A549 treated with CpdA at 1 μM for 4 hours (cell line): ENCODE measurements at places on chromosomes 11 and 22. TPM values are rescaled to one million over a fixed set of nuclear protein-coding genes. Genes with fewer than 3 reads are reported as not detected.

MIOX gene
- 0.05 TPM in 1 of 5 replicates, not detected in the others for total RNA-seq

YPEL1 gene
- 0.09 to 0.67 TPM (median 0.22 TPM) in 5 replicates for total RNA-seq

GRM5 gene
- total RNA-seq, result 0.03 TPM in 1 of 5 replicates, not detected in the others

MN1 gene
- total RNA-seq, result 2.8 to 4.9 TPM (median 3.4 TPM) in 5 replicates

IGHMBP2 gene
- total RNA-seq, result 13.4 to 16.0 TPM (median 14.6 TPM) in 5 replicates

RFPL3 gene
- total RNA-seq, result not detected in 5 replicates

SCYL1 gene
- 49.8 to 64.2 TPM (median 61.8 TPM) in 5 replicates for total RNA-seq

IFITM5 gene
- 0.08 TPM in 1 of 5 replicates, not detected in the others for total RNA-seq

TRIM29 gene
- 5.2 to 7.1 TPM (median 6.2 TPM) in 5 replicates for total RNA-seq

CD3E gene
- not detected in 5 replicates for total RNA-seq

DEFB131B gene
- total RNA-seq, result not detected in 5 replicates

B3GAT3 gene
- total RNA-seq, result 43.0 to 56.7 TPM (median 55.6 TPM) in 5 replicates

CDC45 gene
- 24.1 to 27.9 TPM (median 24.8 TPM) in 5 replicates for total RNA-seq

PCF11 gene
- 24.3 to 31.0 TPM (median 25.5 TPM) in 5 replicates for total RNA-seq

ARHGAP8 gene
- 1.3 to 2.6 TPM (median 1.8 TPM) in 5 replicates for total RNA-seq

C11orf52 gene
- total RNA-seq, result not detected in 5 replicates

COX8A gene
- 629 to 1,059 TPM (median 1,023 TPM) in 5 replicates for total RNA-seq

OR4C45 gene
- not detected in 5 replicates for total RNA-seq

OR10D3 gene
- total RNA-seq, result not detected in 5 replicates

OR4D11 gene
- total RNA-seq, result not detected in 5 replicates

TTC17 gene
- 31.1 to 36.1 TPM (median 33.8 TPM) in 5 replicates for total RNA-seq

PRG3 gene
- total RNA-seq, result not detected in 5 replicates

HPX gene
- total RNA-seq, result 0.31 to 0.65 TPM (median 0.55 TPM) in 5 replicates

CALCA gene
- total RNA-seq, result 0.03 TPM in 1 of 5 replicates, not detected in the others

MFRP gene
- not detected in 5 replicates for total RNA-seq

APOA4 gene
- not detected in 5 replicates for total RNA-seq

PKP3 gene
- total RNA-seq, result 31.0 to 40.9 TPM (median 35.4 TPM) in 5 replicates

SYT7 gene
- total RNA-seq, result 0.69 to 1.1 TPM (median 1.1 TPM) in 5 replicates

GGTLC3 gene
- not detected in 5 replicates for total RNA-seq

TEX12 gene
- total RNA-seq, result not detected in 5 replicates

MS4A3 gene
- total RNA-seq, result not detected in 5 replicates

TRIM48 gene
- total RNA-seq, result not detected in 5 replicates

RFPL1 gene
- total RNA-seq, result not detected in 5 replicates

APOL1 gene
- total RNA-seq, result 7.5 to 11.3 TPM (median 8.1 TPM) in 5 replicates

OR8G5 gene
- total RNA-seq, result not detected in 5 replicates

OR52A1 gene
- not detected in 5 replicates for total RNA-seq

MS4A12 gene
- total RNA-seq, result not detected in 5 replicates

PATE4 gene
- not detected in 5 replicates for total RNA-seq

CSKMT gene
- total RNA-seq, result 11.7 to 17.3 TPM (median 13.5 TPM) in 5 replicates

PRRG4 gene
- total RNA-seq, result 0.56 to 0.73 TPM (median 0.58 TPM) in 5 replicates

INPP5J gene
- 0.47 to 0.86 TPM (median 0.72 TPM) in 5 replicates for total RNA-seq

TMEM258 gene
- 212 to 267 TPM (median 242 TPM) in 5 replicates for total RNA-seq

GTSE1 gene
- 28.8 to 34.6 TPM (median 32.0 TPM) in 5 replicates for total RNA-seq

DYNC2H1 gene
- total RNA-seq, result 6.1 to 7.6 TPM (median 6.6 TPM) in 5 replicates

GRAMD1B gene
- total RNA-seq, result 31.6 to 48.8 TPM (median 46.6 TPM) in 5 replicates

PHLDA2 gene
- 96.6 to 156 TPM (median 147 TPM) in 5 replicates for total RNA-seq

PYGM gene
- total RNA-seq, result 0.23 to 0.79 TPM (median 0.29 TPM) in 5 replicates

MYBPC3 gene
- 0.05 to 0.06 TPM (median 0.05 TPM) in 4 of 5 replicates, not detected in the other for total RNA-seq
